ENCODE measurements at places on chromosomes 12 and 14. TPM values are rescaled to one million over a fixed set of nuclear protein-coding genes. Genes with fewer than 3 reads are reported as not detected.
A peak's percentile ranks its signal among the peaks of the same experiment; 100 is the strongest.

PAPOLA gene
- total RNA-seq, result 109 TPM

- DNase-seq, result no peak
These were observed 80.7 kb upstream of the PSMC1 start for GRCh38 chr14:90175631-90176030.

- DNase-seq, result no peak
These were observed 167.2 kb downstream of the KTN1 start for GRCh38 chr14:55747186-55747585.

PRB2 gene
- not detected for total RNA-seq

GRCh38 chr12:30878024-30878423, 48.5 kb upstream of the TSPAN11 start:
- no peak for DNase-seq

RAD51AP1 gene
- 4.1 TPM for total RNA-seq

DNA sequence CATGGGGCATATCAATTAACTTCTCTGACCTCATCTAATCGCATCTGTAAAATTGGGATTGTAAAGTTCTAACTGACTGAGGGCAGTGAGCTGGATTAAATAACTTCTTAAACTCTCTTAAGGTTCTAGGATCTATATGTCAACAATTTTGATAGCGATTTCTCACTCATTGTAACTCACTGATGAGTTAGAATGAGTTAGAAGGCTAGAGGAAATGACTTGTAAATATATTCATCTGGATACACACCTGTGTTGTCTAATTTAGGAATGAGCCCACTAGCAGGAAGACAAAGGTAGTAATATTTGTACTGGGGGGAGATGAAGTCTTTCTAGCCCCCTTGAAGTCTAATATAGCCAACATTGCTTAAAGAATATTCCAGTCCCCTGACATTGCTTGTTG, 46.3 kb upstream of the CERS5 start:
- DNase-seq, result no peak

DNA sequence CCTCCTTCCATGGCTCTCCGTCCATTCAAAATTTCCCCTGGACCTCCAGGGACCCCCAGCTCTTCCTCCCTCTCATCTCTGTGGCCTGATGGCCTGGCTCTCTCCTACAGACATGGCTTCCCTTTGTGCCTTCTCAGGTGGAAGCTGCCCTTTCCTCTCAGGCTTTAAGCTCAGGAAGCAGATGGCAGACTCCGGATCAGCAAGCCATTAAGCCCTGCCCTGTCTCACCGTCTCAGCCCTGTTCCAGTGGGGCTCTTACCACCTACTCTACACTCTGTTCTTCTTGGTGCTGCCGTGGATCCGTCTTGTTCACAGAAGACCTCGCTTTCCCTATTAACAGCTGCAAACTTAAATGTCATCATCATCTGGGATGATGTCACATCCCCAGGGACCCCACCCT, 33.1 kb downstream of the NPC2 start:
- no peak for DNase-seq

OSBPL8 gene
- 294 TPM for total RNA-seq

SLC25A29 gene
- 24.1 TPM for total RNA-seq

ADAM21 gene
- 0.66 TPM for total RNA-seq

GRCh38 chr14:78985668-78986381, 815.7 kb downstream of the NRXN3 start:
- DNase-seq, result peak; percentile 77

DNA sequence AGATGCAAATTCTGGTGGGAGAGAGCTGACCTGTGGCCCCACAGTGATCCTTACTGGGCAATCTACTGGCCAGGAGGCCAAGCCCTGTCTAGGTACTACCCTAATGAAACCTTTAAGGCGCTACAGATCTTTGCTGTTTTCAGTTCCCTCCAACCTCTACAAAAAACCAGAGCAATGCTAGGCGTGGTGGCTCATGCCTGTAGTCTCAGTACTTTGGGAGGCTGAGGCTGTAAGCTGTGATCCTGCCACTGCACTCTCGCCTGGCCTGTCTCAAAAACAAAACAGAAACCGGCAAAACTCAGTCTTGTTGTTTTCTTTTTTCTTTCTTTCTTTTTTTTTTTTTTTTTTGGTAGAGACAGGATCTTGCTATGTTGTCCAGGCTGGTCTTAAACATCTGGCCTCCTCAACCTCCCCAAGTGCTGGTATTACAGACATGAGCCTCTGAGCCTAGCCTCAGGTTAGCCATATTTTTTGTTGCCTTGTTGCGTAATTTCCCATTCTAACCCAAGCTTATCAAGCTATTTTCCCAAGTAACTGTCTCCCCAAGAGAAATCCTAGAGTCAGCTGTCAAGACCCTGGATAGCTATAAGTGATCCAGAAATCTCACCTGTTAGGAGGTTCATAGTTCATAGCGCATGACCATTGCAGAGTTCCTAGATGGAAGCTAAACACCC, 2.8 kb downstream of the ETFBKMT start:
- no peak for DNase-seq

KLHDC1 gene
- 5.4 TPM for total RNA-seq

KRT6A gene
- total RNA-seq, result not detected

- no peak for DNase-seq
These were observed 35.5 kb upstream of the SOCS2 start for GRCh38 chr12:93536766-93537488.

- no peak for DNase-seq
These were observed 645.6 kb upstream of the TMEM132C start for GRCh38 chr12:127621366-127621765.

GALNT9 gene
- total RNA-seq, result 0.51 TPM

DNA sequence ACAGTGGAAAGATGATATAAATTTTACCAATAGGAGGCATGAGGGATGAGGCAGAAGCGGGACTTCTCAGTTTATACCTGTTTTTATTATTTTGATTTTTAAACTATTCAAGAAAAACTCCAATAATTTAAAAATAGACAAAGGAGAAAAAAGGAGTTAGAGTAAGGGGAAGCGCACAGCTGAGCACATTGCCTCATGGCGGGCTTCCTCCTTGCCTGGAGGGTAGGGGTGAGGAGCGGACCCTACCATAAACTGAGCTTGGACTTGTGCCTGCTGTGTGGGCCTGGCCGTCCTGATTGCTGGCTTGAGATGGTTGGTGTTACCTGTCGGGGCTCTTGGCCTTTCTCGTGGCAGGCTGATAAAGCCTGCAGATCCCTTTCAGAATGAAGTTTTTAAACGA, 15.1 kb upstream of the HIP1R start:
- DNase-seq, result no peak

GRCh38 chr12:58425481-58426392, 484.4 kb downstream of the ATP23 start:
- peak; percentile 97 for DNase-seq

DNA sequence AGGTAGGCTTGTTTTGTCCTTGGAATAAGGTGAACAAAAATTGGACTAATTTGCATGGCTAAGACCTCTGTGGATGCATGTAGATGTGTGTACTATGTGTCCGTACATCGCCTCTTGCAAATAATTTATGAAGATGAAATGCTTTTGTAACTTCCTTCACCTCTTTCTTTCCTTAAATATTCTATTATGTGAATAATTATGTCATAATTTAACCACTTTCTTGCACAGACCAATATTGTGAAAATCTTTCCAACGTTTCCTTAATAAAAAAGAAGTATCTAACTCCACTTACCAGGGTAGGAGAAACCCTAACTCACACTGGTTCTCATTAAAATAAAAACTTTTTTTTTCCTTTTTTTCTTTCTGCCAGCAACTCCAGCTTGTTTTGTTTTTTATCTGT, 4.0 kb downstream of the NANOG start:
- no peak for DNase-seq

GRCh38 chr14:31505411-31505810, 17.6 kb upstream of the GPR33 start:
- DNase-seq, result peak; percentile 37

ULK1 gene
- total RNA-seq, result 14.9 TPM

DNA sequence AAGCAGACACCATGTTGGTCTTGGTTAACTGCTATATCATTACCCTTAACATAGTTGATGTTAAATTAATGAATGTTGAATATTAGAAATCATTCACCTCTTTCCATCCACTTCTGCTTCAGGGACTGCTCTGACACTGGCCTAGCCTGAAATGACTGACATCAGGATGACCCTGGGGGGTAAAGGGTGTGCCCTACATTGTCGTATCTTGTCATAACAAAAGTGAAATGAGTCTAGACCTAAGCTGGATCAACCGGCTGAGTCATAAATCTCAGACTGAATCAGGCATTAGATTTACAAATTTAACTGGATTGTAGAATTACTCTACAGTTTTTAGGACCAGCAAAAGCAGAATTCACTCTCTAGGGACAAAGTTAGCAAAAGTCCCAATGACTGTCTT, 35.3 kb downstream of the KICS2 start:
- DNase-seq, result peak; percentile 18

DNA sequence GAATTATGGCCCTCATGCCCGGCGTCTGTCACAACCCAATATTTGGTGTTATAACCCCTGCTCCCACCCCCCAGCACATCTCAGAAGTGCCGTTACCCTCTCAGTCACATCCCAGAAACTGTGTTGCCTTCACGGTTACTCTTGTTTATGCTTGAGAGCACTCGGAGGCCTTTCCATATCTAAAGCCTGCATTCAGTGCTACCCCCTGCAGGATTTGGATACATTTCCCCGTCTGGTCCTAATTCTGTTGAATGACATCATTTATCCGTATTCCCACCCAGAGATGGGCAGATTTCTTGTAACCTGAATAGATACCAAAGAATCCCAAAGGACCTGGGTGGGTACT, 19.1 kb upstream of the FOS start:
- peak; percentile 69 for DNase-seq

GRCh38 chr14:32939254-32940065, 781 bp downstream of the NPAS3 start:
- DNase-seq, result peak; percentile 86

GRCh38 chr14:74582910-74583581, 29.0 kb downstream of the LTBP2 start:
- no peak for DNase-seq

DBX2 gene
- not detected for total RNA-seq

DNA sequence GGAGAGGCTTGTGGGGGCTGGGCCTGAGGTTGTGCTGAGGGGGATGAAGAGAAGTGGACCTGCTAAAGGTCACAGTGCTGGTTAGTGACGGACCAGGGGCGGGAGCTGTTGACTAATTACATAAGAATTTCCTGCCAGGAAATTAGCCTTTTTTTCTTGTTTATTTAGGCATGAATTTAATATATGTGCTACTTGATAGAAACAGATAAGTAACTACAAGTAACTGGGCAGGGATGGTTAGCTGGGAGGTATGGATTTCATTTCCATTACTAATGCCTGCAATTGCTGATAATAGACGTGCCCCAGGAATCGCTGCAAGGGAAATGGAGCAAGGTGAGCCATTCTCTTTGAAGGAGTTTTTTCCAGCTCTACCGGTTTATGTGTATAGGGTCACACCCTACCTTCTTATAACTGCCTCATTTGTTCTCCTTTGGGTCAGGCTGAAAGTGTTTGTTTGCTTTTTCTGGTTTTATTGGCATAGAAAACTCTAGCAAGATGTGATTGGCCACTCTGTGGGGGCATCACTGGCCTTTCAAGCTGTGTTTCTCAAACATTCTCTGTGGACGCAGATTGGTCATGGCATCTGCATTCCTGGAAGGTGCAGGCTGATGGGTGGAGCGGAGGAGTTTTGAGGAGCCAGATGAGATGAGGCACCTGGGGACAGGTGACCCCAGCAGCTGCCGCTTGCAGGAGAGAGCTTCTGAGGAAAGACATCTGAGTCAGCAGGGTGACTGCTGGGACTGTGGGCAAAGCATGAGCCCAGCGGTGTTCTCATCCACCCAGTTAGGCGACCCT, 19.0 kb upstream of the GPRC5A start:
- DNase-seq, result peak; percentile 64

FBRSL1 gene
- 2.1 TPM for total RNA-seq

DNA sequence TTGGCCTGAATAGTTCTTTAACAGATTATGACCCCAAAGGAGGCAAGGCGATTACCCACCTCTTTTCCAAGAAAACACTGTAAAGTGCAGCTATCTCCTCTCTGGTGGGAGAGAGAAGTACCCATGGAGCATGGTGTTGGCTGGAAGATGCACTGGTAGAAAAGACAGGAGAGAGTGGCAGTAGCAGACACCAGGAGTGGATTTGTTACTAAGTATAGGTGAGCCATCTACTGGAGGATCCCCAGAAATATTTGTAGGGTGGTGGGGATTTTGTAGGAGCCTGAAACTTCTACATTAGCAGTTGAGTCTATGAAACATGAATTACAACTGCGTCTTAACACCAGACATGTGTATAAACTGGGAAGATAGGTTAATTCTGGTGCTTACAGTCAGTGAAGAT, 148.0 kb downstream of the SLC38A4 start:
- peak; percentile 58 for DNase-seq

SPX gene
- 1.3 TPM for total RNA-seq

- no peak for DNase-seq
These were observed 54.2 kb downstream of the IFNG-AS1 start for GRCh38 chr12:68043435-68043834.

GRCh38 chr14:29311983-29312382, 545.4 kb downstream of the FOXG1 start:
- DNase-seq, result no peak

GRCh38 chr14:90732139-90732538, 84.1 kb downstream of the TTC7B start:
- no peak for DNase-seq

DNA sequence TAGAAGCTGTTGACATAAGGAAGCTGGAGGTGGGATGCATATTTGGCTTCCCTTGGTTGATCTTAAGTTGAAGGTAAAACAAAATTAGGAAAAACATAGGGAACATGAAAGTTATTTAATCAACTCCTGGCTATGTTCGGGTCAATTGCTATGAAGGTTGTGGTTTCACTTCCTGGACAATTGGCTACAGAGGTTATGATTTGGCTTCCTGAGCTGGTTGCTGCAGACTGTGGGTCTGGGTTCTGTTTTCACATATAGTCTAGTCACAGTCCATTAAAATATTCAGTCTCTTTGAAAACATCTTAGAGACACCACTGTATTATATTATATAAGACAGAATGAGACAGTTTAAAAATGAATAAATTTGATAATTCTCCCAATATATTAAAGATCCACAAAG, 895.2 kb upstream of the USP15 start:
- DNase-seq, result no peak

- DNase-seq, result peak; percentile 18
These were observed 52.9 kb downstream of the PHLDA1 start for GRCh38 chr12:75978677-75979076.

GPRC5D gene
- total RNA-seq, result not detected

GRCh38 chr12:98456041-98456440, 59.3 kb upstream of the TMPO start:
- no peak for DNase-seq

DNA sequence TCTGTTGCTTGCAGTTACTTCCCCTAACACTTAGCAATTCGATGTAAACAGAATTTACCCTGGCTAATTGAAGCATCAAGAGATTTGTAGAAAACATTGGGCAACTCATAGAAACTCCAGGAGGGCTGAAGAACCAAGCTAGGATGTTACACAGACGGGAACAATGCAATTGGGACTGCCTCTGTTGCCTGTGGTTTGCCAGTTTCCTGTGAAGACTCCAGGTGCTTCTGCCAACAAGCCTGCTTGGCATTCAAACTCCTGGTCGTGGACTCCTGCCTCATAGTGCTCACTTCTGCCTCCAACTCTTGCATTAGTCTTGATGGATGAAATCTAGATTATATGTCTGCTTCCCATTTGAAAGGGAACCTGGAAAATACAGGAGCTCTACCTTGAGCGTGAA, 246.0 kb downstream of the BMP4 start:
- no peak for DNase-seq
